ENCODE measurements at places on chromosomes 7 and 10.

- DNase-seq = no peak
Measured at GRCh38 chr7:155798673-155799439, 13.4 kb downstream of the SHH start.

GRCh38 chr7:126656165-126656564 is 596.6 kb downstream of the GRM8 start:
- DNase-seq = no peak

GRCh38 chr10:102597131-102597991 is 46.9 kb upstream of the TRIM8 start:
- no peak for DNase-seq

DNA sequence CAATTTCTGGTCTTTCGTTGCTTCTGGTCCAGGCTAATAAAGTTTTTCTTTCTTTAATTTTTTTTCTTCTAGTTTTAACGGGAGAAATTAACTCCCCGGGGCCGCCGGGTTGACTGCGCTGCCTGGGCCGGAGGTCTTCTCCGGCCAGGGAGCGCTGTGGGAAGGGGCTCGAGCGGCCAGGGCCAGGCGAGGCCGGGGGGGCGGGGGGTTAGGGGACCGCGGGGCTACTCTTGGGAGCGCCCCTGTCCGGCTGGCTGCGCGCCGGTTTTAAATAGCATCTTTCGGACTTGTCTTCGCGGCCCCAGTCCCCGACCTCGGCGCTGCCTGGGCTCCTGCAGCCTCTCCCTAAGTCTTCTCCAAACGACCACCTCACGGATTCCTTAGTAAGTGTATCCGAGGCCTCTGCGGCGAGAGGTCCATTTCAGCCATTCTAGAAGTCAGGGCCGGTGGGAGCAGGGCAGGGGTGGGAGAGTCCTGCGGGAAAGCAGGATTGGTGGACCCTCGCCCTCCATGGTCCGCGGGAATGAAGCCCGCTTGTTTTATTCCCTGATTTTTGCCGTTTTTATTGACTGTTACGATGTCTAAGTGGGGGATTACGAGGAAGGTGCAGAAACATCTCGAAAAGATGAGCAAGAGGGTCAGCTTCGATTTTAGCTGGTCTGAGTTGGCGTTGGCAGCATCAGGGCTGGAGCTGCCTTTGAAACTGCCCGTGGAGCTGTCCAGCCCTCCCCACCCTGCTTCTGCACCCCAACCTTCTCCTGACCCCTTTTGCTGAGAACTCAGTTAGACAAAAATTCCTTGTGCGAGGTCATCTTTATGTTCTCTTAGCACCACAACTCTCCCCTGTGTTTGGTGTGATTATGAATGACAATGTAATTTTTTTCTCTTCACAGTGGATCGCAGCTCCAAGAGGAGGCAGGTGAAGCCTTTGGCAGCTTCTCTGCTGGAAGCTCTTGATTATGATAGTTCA is 555 bp downstream of the PHF14 start:
- no peak for DNase-seq

DNA sequence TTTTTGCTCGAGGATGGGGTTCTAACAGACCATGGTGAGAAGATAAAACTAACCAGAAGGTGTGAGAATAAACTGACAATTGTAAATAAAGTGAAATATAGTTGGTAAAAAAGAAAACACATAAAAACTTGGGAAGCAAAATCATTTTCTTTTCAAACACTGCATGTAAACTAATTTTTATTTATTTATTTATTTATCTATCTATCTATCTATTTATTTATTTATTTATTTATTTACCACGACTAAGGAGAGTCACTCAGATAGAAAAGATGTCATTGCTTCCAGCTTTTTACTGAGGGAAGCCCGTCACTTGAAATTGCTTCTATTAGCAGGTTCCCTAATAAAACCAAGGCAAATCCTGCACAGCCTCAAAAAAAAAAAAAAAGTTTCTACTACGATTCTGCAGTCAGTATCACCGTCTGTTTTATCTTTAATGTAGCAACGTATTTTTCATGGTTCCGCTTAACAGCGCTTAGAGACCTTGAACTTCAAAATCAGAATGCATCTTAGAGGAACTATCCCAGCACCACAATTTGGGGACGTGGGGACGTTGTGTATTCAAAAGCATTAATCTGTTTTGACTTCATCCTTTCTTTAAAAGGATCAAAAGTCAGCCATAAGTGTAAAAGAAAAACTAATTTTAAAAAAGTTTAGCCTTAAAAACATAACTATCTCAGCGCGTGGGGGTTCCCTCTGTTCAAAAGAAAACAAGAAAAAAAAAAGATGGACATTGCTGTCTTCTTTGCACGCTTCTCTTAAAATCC is 33.3 kb upstream of the EBLN1 start:
- no peak for DNase-seq

GRCh38 chr7:15459018-15459615 is 102.7 kb downstream of the AGMO start:
- DNase-seq = no peak

DNA sequence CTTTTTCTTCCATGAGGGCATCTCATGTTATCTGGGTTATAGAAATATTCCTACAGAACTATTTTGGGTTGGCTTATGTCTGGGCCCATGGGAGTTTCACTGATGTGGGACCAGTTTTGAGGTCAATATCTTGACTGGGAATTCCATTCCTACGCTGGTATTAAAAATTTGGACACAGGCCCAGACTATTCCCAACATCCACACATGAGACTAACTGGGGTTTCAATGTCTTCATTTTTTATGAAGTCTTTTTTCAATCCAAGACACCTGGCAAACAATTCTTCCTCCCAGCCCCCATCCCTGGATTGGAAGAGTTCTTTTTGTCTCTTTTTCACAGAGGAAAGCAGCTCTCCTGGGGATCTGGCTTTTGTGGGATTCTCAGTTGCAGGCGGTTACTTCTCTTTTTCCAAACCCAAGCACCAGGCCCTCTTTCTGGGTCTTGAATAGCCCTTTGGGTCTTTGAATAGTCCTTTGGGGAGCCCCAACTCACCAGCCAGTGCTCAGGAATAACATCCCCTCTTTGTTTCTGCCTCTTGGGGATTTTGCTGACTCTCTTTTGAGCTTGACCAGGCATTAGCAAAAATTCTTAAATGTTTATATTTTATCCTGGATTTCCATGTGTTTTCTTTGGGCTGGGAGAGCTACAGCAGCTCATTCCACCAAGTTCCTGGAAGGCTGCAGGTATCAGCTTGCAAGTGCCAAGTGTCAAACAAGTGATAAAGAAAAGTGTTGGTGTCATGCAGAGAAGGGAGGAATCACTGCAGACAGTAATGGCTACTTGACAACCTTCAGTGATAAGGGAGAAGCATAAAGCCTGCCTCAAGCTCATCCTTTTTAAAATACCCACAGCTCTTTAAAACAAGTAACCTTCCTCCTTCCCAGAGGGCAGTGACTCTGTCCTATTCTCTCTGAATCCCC is 234.3 kb downstream of the ADAM12 start:
- no peak for DNase-seq

DNA sequence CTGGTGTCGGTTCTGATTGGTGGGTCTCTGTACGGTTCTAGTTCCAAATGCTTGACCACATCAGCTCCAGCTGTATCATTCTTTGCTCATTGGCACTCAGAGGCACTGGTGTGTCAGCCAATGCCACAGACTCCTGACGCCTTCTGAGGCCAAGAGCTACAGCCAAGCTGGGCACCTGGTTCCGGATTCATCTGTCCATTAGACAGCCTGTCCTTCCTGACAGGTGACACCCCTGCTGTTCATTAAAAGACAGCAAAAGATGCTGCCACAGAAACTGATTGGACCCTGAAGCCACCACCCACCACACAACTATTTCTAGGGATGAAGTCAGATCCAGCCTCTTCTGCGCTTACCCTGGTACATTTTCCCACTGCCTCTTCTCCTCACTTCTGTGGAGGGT is 35.6 kb downstream of the COL13A1 start:
- DNase-seq = no peak

DNA sequence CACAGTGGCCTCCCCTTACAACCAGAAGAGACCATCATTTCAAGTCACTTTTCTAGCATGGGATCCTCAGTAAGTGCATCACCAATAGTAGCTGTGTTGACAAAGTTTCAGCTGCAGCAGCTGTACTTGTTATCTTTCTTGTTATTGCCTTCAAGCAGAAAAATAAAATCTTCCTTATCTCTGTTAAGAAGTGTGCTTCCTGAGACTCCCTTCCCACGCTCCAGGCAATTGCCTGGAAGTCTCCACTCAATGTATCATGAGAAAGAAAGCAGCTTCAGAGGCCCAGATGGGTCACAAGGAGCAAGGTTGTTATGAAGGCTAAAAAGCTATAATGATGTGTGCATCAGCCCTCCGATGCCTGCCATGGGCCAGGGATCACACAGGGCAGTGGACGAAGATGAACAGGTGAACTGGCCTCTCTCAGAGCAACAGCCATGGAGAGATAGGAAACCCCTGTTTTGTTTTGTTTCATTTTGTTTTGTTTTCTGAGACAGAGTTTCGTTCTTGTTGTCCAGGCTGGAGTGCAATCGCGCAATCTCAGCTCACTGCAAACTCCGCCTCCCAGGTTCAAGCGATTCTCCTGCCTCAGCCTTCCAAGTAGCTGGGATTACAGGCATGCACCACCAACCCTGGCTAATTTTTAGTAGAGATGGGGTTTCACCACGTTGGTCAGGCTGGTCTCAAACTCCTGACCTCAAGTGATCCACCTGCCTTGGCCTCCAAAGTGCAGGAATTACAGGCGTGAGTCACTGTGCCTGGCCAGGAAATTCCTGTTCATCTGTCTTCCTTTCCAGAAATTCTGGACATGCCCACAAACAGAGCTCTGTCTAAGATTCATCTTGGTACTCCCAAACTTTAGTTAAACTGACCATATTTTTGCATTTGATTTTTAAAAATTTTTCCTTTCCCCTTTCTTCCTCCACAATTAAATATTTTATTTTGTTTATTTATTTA is 340.5 kb downstream of the TNS3 start:
- no peak for DNase-seq

- DNase-seq = no peak
Measured at GRCh38 chr10:30188101-30188500, 128.7 kb upstream of the JCAD start.

- no peak for DNase-seq
Measured at GRCh38 chr10:132512052-132512442, 25.5 kb upstream of the INPP5A start.

- no peak for DNase-seq
Measured at GRCh38 chr7:35261476-35262285, 7.8 kb upstream of the TBX20 start.

- DNase-seq = no peak
Measured at GRCh38 chr10:49055221-49055849, 60.0 kb downstream of the VSTM4 start.

GRCh38 chr10:3806603-3807002 is 21.6 kb upstream of the KLF6 start:
- DNase-seq = no peak

- DNase-seq = no peak
Measured at GRCh38 chr7:64951250-64951848, 39.5 kb downstream of the ZNF117 start.

DNA sequence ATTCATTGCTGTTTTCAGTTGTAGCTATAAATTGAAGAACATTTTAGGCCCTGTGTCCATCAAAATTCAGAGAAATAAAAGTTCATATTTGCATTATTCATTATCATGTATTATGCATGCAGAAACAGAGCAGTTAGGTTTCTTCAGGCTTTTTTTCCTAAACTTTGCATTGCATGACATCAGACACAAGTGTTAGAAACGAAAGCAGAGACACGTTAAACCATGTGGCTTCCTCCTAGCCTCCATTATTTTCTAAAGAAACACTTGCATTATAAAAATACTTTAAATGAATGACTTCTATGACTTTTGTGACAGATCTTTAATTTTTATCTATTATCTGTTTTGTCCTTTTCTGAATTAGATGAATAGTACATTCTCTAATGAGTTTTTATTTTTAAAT is 8.8 kb upstream of the EBLN1 start:
- DNase-seq = no peak

DNA sequence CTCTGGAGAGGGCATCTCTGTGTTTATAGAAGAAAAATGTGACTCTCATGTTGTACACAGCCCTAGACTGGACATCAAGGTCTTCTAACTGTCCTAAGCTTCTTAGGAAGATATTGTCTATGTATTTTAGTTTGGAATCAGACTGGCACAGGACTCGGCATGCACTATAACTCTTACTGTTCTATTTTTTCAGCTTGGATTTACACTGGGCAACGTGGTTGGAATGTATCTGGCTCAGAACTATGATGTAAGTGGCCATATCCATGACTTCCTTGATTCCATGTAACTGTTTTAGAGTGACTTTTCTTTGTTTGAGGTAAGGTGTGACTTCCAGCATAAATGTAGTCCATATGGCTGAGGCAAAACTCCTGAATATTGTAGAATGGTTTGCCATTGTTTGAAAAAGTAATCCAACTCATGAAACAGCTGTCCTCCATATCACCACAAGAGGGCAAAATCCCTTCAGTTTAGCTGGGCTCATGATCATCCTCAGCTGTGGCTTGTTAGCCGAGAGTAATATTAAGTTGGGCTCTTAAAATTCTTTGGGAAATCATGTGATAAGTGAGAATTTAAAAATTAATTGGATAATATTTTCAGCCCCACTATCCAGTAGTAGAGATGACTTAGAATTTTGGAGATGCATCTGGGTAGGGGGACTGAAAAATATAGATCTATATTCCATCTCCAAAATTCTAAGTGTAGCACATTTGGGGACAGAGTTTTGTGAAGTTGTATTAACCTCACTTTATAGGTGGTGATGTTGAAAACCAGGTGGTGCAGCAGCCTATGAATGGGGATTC is 10.4 kb downstream of the STMP1 start:
- DNase-seq = no peak

DNA sequence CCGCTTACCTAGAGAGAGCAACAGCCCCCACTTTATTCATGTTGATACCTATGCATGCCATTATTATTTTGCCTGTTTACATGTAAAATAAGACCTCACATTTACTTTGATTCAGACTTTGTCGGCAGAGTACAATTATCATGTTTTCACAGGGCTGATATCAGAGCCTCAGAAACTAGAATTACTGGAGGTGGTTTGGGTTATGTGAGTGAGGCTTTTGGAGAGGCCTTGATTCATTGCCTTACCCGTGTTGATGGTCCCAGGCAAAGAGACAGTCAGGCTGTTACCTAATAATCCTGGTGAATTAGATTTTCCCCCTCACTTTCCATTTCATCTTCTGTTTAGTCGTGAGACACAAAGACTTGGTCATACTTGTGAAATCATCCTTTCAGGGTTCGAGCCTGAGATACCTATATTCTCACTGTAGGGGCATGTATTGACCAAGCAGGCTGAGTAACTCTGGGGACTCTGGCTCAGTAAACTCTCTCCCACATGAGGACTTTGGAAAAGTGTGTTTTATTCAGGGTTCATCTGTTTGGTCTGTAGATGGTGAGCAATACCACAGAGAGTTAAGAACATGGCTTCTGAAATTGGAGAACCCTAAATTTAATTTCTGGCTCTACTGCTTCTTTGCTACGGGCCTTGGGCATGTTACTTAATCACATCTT is 150.9 kb downstream of the CELF2 start:
- DNase-seq = no peak

GRCh38 chr10:32650246-32650655 is 204.3 kb downstream of the CCDC7 start:
- DNase-seq = no peak

- DNase-seq = no peak
Measured at GRCh38 chr7:90173127-90173844, 19.0 kb downstream of the STEAP1 start.

- DNase-seq = no peak
Measured at GRCh38 chr10:70298393-70298792, 14.6 kb upstream of the NPFFR1 start.

GRCh38 chr10:46541017-46541661 is 15.3 kb downstream of the GPRIN2 start:
- no peak for DNase-seq
